Activated CD4-positive, alpha-beta T cell treated with anti-CD3 and anti-CD28 coated beads for 36 hours (primary cell): ENCODE measurements at places on chromosomes 16 and 17. TPM values are rescaled to one million over a fixed set of nuclear protein-coding genes. Genes with fewer than 3 reads are reported as not detected.

WNT3 gene
- 0.12 TPM for total RNA-seq

BAHCC1 gene
- total RNA-seq: not detected

GPR142 gene
- total RNA-seq: not detected

MEIOC gene
- 0.18 TPM for total RNA-seq

PNMT gene
- total RNA-seq: not detected

ZNF385C gene
- 0.23 TPM for total RNA-seq

ZPBP2 gene
- total RNA-seq: 0.19 TPM

SMTNL2 gene
- not detected for total RNA-seq

RCVRN gene
- total RNA-seq: not detected

CDK5R1 gene
- total RNA-seq: 15.4 TPM
